ENCODE measurements at places on chromosomes 11 and 22. TPM values are rescaled to one million over a fixed set of nuclear protein-coding genes. Genes with fewer than 3 reads are reported as not detected.

DDX6 gene
- 229 TPM for total RNA-seq

GRCh38 chr11:16310943-16311342 is 45.4 kb downstream of the SOX6 start:
- H3K4me3 ChIP-seq, result no peak overlapping the region
- peak; percentile 45 for DNase-seq
- peaks cover 5% of the 10 kb centered on the region for H3K4me1 ChIP-seq

- DNase-seq, result no peak
- peaks cover 11% of the 10 kb centered on the region for H3K27me3 ChIP-seq
- H3K4me3 ChIP-seq, result no peak overlapping the region
These were observed 37.4 kb upstream of the TPBGL start for GRCh38 chr11:75203138-75203537.

GRCh38 chr22:23754980-23755636 is 883 bp upstream of the VPREB3 start:
- no peaks in the 10 kb centered on the region for H3K27me3 ChIP-seq
- no peak overlapping the region for H3K27ac ChIP-seq
- no peak for DNase-seq
- H3K4me1 ChIP-seq, result no peaks in the 10 kb centered on the region

- H3K36me3 ChIP-seq, result no peaks in the 10 kb centered on the region
- no peaks in the 10 kb centered on the region for H3K4me1 ChIP-seq
- H3K27ac ChIP-seq, result no peak overlapping the region
- H3K27me3 ChIP-seq, result no peaks in the 10 kb centered on the region
These were observed 27.7 kb upstream of the SMCO4 start for GRCh38 chr11:93570759-93571413.

GRCh38 chr11:110798201-110798900 is 86.1 kb upstream of the ARHGAP20 start:
- no peaks in the 10 kb centered on the region for H3K36me3 ChIP-seq
- no peak overlapping the region for H3K4me3 ChIP-seq
- no peak for DNase-seq
- H3K4me1 ChIP-seq, result no peaks in the 10 kb centered on the region
- H3K27me3 ChIP-seq, result no peaks in the 10 kb centered on the region

DNA sequence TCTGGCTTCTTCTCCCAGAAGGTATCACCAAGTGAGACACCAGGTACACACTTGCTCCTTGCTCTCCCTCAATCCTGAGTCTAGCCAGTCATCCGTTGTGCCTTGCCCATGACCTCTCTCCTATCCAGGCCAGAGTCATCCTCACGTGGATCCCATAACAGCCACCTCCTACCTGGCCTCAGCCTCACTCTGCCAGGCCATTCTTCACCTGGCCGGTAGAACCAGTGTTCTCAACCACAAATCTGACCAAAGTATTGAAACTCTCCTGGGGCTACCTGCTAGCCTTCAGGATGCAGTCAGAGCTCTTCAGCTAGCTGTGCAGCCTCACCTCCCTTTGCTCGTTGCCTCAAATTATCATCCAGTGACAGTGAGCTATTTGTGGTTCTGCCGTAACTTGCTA is 37.7 kb downstream of the CHRDL2 start:
- H3K36me3 ChIP-seq, result no peaks in the 10 kb centered on the region
- no peak overlapping the region for H3K4me3 ChIP-seq
- no peaks in the 10 kb centered on the region for H3K27me3 ChIP-seq
- H3K27ac ChIP-seq, result no peak overlapping the region

DNA sequence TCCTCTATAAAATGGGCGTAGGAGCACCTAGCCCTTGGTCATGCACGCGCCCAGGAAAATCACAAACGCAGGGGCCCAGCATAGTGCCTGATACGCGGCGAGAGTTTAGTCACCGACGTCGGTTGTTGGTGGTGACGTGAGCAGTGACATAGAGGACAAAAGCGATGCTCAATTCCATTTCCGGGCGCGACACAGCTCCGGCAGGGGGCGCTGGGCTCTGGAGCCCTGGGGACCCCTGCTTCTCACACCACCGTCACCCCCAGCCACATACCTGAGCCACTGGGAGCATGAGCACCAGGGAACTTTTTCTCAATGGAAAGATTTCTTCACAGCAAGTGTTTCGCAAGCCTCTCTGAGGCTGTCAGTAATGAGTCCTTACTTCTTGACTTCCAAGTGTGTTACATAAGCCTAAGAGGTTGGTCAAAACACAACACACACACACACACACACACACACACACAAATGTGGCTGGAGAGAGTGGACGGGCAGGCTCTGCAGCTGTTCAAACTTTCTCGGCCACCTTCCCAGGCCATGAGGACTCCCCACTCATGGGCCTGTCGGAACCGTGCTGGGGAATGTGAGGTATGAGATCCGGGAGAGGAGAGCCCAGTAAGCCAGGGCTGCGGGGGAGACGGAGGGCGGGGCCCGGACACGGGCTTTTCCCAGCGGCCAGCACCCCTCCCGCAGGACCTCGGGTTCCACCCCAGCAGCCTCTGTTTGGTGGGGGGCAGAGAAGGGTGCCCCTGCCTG is 36.9 kb upstream of the LINC01488 start:
- peaks cover 29% of the 10 kb centered on the region for H3K4me1 ChIP-seq
- no peaks in the 10 kb centered on the region for H3K27me3 ChIP-seq
- no peaks in the 10 kb centered on the region for H3K36me3 ChIP-seq
- H3K27ac ChIP-seq, result peak overlapping the region; percentile 79
